ENCODE measurements at places on chromosomes 2 and 18. TPM values are rescaled to one million over a fixed set of nuclear protein-coding genes. Genes with fewer than 3 reads are reported as not detected.
A peak's percentile ranks its signal among the peaks of the same experiment; 100 is the strongest.

GRCh38 chr2:224466304-224466895, 64.5 kb upstream of the FAM124B start:
- no peak for DNase-seq

DNA sequence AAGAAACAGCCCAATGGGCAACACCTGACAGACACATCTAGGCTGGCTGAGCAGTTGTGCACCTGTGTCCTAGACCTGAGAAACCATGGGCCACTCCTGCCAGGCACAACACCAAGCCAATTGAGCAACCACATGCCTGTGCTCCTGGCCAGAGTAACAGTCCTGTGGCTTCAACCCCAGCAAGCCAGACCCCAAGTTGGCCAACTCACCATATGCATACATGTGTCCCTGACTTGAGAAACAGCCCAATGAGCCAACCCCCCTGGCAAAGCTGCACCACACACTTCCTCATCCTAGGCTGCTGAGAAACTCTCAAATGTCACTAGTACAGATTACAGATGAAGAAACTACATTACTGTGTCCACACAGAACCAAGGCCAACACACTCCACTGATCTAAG, 36.6 kb downstream of the USP34 start:
- DNase-seq, result no peak

OTOS gene
- not detected for total RNA-seq

GRCh38 chr2:239978411-239978810, 46.7 kb downstream of the NDUFA10 start:
- no peak for DNase-seq

GRCh38 chr2:227932001-227932400, 60.6 kb downstream of the DAW1 start:
- DNase-seq, result no peak

GBX2 gene
- total RNA-seq, result not detected

VWA3B gene
- not detected for total RNA-seq

GRCh38 chr2:8533923-8534322, 147.9 kb upstream of the ID2 start:
- no peak for DNase-seq

LAMA3 gene
- 1.4 TPM for total RNA-seq

DNA sequence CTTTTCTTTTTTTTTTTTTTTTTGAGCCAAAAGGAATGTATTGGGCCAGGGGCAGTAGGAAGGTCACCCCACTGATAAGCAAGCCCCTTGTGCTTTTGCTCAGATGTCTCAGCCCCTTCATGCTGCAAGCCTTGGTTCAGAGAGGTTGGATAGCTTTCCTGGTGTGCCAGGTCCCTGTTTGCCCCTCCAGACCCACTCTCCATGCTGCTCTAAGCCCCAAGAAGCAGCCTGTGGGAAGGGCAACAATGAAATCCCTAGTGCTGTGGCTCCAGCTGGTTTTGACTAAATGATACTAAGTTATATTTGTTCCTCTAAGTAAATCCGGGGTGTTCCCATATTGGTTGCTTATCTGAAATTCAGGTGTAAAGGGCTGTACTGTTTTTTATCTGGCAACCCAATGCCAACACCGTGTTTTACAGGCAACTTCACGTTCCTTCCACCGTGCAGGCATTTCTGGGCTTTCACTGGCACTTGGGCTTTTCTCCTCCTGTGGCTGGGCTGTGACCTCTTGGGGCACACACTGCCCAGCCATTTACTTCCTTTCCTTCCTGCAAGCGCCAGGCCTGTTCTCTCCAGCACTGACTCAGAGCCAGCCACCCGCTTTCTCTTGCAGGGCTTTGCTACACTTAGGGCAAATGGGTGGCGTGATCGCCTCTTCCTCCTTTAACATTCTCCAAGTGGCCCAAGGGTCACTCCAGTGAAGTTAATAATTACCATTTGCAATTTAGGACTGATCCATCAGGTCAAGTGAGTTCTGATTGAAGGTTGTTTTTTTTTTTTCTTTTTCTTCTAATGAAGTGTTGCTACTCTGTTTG, 21.6 kb downstream of the MERTK start:
- DNase-seq, result no peak

TTR gene
- not detected for total RNA-seq

- DNase-seq, result peak; percentile 42
These were observed 51.1 kb upstream of the SLC66A3 start for GRCh38 chr2:11103984-11104793.

GCG gene
- total RNA-seq, result not detected

GRCh38 chr2:127508631-127509034, 17.7 kb downstream of the IWS1 start:
- no peak for DNase-seq

- DNase-seq, result no peak
These were observed 2176.3 kb upstream of the CELF4 start for GRCh38 chr18:39741755-39742466.

DNA sequence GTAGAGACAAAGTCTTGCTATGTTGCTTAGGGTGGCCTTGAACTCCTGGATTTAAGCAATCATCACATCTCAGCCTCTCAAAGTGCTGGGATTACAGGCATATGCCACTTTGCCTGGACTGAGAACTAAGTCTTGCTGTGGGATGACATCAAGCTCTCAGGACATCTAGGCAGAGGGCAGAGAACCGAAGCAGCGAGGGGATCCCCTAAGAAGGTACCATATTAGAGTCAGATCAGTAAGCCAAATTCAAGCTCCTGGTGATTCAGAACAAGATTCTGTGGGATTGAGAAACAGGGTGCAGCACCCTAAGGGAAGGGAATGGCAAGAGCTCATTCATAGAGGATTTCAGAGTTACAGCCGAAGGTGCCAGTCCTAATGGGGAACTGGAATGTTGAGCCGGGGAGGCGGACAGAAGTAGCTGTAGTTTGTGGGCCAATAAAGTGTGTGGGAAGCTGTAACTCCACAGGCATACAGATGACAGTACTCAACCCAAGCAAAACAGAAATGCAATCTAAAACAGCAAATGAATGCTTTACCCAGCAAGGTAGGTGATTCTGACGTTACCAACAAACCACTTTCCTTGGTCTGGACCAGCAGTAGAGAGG, 30.9 kb downstream of the EPHA4 start:
- no peak for DNase-seq

GRCh38 chr2:45761635-45762034, 110.2 kb downstream of the PRKCE start:
- DNase-seq, result no peak

- DNase-seq, result peak; percentile 24
These were observed 1.2 kb downstream of the BMPR2 start for GRCh38 chr2:202377207-202377761.

GAD1 gene
- 1.6 TPM for total RNA-seq

DNA sequence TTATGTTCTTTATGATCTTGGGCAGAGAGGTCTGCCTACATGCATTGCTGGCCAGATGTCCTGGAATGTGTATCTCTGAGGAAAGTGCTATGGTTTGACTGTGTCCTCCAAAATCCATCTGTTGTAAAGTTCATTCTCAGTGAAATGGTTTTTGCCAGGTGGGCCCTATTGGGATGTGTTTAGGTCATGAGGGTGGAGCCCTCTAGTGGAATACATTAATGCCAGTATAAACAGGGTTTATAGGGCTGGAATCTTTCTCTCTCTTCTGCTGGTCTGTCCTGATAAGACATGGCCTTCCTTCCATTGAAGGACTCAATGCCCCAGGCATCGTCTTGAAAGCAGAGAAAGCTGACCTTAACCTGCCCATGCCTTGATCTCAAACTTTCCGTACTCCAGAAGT, 258.5 kb downstream of the RPIA start:
- DNase-seq, result no peak

CD207 gene
- not detected for total RNA-seq

DNA sequence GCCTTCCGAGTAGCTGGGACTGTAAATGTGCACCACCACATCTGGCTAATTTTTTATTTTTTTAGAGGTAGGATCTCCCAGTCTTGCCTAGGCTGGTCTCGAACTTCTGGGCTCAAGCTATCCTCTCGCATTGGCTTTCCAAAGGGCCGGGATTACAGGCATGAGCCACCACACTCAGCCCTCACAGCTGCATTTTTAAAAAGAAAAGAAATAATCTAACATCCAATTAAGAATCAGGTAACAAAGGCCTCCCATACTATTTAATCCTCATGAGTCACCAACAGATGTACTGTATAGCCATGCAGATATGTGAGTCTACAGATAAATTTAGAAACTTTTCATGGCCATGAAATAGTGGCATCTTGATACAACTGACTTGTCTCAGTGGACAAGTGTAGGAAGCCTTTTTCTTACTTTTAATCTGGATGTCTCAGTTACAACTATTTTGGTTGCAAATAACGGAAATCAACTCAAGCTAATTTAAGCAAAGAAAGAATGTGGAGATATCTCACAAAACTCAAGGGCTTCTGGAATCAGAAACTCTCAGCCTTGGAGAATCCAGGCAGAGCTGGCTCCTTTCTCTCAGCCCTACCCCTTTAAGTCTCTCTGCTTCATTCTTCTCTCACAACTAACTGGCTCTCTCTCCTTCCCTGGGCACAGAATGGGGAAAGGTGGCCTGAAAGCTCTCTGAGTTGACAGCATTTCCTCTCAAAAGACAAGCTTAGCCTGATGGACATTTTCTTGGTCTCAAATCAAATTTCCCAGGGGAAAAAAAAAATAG, 12.8 kb upstream of the PPM1B start:
- no peak for DNase-seq

GRCh38 chr18:33146014-33146413, 294.5 kb downstream of the CCDC178 start:
- no peak for DNase-seq

CHRND gene
- not detected for total RNA-seq

GRCh38 chr2:113005030-113005509, at the start of gene IL36A:
Gene IL36A, plus strand, starts transcription at chr2:113005459. Its CDS starts 413 bp downstream, at chr2:113005872.
- no peak for DNase-seq

ABCG8 gene
- total RNA-seq, result not detected

- DNase-seq, result no peak
These were observed 20.7 kb downstream of the ST8SIA5 start for GRCh38 chr18:46736135-46736534.

C1QL2 gene
- total RNA-seq, result not detected

- DNase-seq, result no peak
These were observed 13.1 kb downstream of the STARD7 start for GRCh38 chr2:96195410-96196066.

- no peak for DNase-seq
These were observed 235.0 kb downstream of the PMAIP1 start for GRCh38 chr18:60134806-60135205.

DNA sequence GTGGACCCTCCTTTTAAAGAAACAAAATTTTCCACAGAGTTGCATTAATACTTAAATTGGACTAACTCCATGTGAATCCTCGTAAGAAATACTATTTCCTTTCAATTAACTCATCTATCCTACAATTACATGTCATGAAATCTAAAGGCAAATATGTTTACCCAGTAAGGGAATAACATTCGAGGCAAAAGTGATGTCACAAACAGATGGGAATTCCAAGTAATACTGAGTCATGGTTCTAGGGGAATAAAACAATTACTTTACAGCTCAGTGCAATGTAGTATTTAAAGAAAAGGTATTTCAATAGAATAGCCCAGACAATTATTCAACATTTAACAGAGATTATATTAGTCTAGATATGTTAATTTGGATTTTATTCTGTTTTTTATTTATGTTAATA, 205.8 kb downstream of the ZNF385B start:
- DNase-seq, result no peak

RUFY4 gene
- 0.81 TPM for total RNA-seq

DNA sequence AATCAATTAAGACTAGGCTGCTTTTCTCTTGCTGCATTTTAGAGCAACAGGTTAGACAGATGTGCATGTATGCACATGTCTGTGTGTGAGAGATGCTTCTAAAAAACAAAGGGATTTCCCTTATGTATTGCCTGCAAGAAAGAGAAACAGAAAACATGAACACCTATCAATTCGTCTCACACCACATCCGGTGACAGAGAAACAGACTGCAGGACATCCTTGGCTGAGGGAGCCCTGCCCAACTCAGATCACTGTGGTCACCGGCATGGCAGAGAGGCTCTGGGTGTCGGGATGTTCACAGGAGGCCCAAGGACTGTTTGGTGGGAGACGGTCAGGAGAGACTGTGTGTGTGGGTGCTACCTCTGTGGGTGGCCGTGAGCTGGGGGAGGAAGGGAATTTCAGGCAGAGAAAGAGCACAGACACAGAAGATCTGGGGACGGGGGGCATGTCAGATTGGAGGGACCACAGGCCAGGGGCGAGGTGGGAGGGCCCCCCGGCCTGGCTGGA, 24.9 kb downstream of the FHL2 start:
- DNase-seq, result peak; percentile 41

DNA sequence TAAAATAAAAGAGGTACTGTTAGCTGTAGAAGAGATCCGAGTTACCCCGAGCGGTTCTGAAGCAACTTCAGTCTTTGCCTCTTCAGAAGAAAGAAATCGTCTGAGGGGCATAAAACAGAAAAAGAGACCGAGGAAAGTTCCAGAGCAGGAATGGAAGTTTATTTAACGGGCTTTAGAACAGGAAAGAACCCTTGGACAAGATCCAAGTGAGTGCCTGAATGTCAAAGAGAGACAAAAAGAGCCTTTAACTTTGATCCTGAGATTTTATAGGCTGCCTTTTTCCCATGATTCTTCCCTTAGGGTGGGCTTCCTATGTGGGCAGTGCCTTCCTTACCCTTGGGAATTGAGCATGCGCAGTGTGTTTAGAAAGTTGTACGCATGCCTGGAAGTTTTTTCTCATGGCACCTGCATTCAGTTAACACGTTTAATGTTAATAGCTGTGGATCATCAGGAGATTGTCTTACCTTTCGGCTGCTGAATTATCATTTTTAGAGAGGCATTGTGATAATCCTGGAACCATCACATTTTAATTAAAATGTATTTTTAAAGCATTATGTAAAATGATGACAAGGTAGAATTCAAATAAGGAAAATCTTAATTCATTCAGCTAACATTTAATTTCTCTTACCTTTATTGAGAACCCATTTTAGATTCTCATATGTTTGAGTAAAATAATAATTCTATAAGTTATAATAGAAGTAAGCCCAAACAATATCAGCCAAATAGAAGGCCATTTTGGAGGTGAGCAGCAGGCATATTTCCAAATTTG, 269.5 kb upstream of the ZSWIM2 start:
- DNase-seq, result no peak

C2orf72 gene
- 0.16 TPM for total RNA-seq

DYNC1I2 gene
- 46.0 TPM for total RNA-seq

DNA sequence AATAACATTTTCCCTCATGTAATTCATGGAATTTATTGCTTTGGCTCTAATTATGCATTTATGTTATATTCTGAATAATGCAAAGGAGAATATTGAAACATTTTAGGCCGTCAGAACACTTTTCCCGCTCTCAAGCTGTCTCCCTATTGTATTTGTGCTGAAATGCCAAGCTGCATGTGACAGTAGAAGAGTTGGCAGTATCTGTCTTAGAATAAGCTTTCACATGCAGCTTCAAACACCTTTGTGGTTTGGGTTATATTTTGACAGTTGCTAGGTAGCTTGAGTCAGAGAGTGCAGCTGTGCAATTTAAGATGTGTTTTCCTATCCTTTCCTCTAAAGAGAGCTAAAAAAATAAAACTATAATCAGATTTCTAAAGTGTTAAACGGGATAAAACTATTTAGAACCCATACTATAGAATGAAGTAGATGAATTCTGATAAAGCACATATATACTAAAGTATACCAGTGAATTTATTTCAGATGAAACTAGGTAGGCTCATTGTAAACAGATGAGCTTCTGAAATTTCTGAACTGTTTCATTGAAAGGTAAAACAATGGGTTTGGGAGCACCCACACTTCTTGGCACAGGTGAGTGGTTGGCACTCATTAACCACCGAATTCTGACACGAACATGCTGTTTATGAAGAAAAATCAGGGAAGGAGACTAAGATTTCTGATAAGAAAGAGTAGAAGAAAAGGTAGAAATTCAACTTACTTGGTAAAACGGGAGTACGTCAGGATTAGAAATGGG, 43.4 kb downstream of the PLCL1 start:
- no peak for DNase-seq

FMNL2 gene
- 0.21 TPM for total RNA-seq

- DNase-seq, result peak; percentile 77
These were observed 96.2 kb upstream of the ZNF532 start for GRCh38 chr18:58768293-58768974.

CNGA3 gene
- total RNA-seq, result not detected
